ENCODE measurements at places on chromosomes 16 and 17.

GRCh38 chr17:82973456-82974135 is 105.8 kb upstream of the METRNL start:
- DNase-seq: no peak

GRCh38 chr17:4476511-4477070 is 22.1 kb upstream of the SPNS2 start:
- DNase-seq: no peak

DNA sequence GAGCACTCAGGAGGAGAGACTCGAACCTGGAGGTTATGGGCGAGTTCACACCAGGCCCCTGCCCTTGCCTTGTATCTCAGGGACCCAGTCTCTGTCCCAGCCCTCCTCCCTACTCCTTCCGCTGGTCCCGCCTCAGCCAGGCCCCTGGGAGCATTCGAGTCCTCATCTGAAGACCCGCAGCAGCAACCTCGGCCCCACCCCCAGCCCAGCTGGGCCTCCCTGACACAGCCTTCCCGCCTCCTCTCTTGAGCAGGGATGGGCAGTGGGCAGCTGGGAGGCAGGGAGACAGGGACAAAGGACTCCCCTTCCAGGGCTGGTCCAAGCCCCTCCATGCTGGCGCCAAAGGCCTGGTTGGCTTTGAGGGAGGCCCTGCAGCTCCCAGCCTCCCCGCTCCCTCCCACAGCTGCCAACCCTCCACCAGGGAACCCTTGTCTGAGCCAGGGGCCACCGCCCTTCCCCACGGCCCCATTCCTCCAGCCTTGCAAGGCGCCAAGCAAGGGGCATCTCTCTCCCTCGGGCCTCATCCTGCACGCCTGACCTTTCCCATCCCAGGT is 15.4 kb upstream of the ZC3H18 start:
- DNase-seq: no peak

- no peak for DNase-seq
Measured at GRCh38 chr16:22347100-22347820, 27.2 kb downstream of the CDR2 start.

DNA sequence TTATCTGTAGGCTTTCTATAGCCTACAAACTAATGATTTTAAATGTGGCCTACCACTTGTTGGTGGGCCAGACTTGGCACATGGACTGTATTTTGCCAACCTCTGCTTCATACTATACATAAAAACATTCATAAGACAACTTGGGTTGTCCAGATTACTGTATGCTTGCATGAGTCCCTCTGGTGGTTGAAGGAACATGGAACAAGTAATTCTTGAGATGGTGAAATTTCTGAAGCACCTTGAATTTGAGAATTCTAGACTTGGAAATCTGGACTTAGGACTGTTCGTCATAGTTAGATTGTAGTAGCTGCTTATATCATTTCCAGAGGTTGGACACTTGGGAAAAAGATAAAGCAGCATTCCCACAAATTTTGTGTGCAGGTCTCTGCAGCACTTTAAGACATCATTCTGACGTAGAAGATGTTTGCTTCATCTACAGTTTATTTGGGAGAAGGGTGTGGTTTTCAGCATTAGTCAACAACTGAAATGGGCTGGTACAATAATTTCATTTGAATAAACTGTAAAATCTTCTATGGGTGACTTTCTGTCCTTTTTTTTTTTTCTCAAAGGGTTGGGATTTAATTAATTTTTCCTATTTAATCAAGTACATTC is 31.2 kb downstream of the NFATC3 start:
- DNase-seq: no peak

GRCh38 chr16:51757505-51757904 is 606.4 kb upstream of the SALL1 start:
- no peak for DNase-seq

- DNase-seq: peak; percentile 24
Measured at GRCh38 chr16:11640987-11641817, 27.1 kb upstream of the SNN start.

- no peak for DNase-seq
Measured at GRCh38 chr17:79842136-79842655, 3.0 kb upstream of the CBX4 start.

- DNase-seq: no peak
Measured at GRCh38 chr16:8727131-8727806, 52.9 kb downstream of the ABAT start.

DNA sequence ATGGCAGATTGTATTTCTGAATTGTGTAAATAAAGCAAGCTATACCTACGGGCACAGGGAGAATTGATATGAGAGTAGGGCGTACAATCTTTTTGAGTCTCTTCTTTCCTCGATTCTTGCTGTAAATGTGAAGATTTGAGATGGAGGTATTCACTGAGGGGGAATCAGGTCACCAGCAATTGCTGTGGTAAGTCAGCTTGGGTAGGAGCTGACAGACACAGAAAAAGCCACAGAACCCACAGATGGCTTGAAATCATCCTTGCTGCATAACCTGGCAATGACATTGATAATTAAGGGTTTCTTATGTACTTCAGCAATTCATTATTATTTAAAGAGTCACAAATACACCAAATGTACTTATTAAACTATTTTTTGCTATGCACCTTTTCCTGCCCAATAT is 164.2 kb downstream of the CNTNAP4 start:
- no peak for DNase-seq

DNA sequence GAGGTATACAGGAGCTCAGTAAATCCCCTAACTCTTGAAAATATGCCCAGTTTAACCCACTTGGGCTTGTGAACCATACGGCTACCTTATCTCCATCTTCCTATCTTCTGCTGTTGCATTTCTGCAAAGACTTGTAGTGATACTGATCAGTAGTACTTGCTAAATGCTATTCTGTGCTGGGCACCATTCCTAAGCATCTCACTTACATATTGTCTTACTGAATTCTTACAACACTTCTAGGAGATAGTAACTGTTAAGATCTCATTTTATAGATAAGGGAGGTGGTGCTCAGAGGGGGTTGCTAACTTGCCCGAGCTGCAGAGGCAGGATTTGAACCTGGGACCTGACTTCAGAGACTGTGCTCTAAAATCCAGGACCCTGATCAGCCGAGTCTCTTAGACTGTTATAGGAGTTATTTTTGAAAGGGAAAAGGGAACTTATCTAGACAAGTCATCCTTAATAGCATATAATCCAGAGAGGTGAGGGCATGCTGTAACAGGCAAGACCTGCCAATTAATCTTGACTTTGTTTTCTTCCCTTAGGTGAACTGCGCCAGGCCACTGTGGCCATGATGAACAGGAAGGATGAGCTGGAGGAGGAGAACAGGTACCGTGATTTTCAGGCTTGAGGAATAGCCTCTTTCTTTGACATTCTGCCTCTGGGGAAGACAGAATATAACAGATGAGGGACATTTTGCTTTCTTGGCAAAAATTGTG is 149.7 kb downstream of the SNX29 start:
- no peak for DNase-seq

GRCh38 chr17:12256380-12256995 is 235.8 kb downstream of the MAP2K4 start:
- peak; percentile 7 for DNase-seq

DNA sequence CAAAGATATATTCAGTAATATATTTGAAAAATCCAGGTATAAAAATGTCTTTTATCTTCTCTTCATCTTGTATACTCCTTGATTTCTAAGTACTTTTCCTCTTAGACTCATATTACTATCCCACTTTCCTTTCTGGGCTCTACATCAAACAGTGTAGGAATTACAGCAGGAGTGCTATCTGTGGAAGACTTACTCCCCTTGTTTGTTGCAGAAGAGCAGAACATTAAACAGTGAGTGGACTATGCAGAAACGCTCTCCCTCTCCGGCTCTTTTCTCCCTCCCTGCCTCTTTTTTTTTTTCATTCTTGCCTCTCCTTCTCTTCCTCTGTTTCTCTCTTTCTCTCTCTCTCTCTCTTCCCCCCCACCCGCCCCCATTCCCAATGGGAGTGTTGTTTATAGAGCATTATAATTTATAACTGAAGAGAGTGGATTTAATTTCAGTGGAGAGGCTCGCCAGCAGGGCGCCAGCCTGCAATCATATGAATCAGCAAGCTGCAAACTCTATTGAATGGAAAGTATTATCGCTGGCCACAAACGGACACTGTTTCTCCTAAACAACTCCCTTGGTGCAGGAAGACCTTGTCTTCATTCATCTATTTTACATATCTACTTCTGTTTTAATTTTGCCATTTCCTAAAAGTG is 242.3 kb upstream of the TBX2 start:
- DNase-seq: peak; percentile 24

DNA sequence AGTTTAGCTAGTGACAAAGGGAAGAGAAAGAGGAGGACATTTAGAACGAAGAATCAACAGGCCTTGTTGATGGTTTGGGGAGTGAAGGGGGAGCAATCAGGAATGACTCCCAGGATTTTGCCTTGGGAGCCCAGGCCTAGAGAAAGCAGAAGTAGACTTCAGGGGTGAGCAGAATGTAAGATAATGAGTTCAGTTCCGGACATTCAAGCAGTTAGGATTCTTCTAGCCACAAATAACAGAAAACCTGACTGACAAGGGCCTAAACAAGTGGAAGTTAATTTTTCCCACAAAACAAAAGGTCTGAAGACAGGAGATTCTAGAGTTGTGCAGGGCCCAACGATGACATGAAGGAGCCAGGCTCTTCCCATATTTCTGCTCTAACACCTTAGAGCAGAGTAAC is 45.9 kb downstream of the SKAP1 start:
- no peak for DNase-seq

GRCh38 chr16:22614271-22614947 is 103.7 kb downstream of the NPIPB5 start:
- no peak for DNase-seq

DNA sequence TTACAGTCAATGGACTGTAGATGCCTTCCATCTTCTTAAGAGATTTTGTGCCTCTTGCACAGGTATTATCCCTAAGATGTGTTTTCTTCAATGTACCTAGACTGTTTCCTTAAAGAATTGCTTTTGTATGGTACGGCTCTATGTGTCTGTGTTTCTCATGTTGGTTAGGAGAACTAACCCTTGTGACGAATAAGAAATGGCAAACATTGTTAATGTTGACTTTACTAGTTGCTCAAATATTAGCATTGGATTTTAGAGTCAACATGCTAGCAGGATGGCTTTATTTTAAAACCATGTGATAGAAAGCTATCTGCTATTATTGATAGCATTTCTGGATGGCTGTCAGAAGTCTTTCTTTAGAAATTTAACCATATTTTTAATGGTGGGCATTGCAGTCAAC is 34.5 kb downstream of the WWOX start:
- no peak for DNase-seq

DNA sequence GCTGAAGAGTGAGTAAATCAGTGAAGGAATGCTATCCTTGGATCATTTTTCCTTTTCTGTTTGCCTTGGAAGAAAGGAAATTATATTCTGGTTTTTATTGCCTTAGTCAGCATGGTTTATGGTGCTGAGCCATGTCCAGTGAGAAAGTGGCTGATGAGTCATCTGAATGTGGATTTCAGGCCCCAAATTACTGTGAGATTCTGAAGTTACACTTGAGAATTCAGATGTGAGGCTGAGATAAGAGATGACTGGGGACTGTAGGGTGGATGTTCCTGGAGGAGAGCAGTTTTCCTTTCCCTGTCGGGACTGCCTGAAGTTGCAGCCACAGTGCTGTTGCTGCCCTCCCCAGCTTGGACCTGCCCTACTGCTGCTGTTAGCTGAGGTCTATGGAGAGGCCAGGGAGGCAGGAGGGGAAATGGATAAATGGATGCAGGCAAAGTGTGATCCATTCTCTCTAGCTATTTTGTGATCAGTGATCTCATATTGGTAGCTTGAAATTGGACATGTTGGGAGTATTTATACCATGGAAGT is 4.2 kb upstream of the MAP3K14 start:
- peak; percentile 82 for DNase-seq

- DNase-seq: no peak
Measured at GRCh38 chr17:27299384-27300049, 5.6 kb downstream of the WSB1 start.

GRCh38 chr17:65657251-65657828 is 95.9 kb upstream of the AXIN2 start:
- no peak for DNase-seq

DNA sequence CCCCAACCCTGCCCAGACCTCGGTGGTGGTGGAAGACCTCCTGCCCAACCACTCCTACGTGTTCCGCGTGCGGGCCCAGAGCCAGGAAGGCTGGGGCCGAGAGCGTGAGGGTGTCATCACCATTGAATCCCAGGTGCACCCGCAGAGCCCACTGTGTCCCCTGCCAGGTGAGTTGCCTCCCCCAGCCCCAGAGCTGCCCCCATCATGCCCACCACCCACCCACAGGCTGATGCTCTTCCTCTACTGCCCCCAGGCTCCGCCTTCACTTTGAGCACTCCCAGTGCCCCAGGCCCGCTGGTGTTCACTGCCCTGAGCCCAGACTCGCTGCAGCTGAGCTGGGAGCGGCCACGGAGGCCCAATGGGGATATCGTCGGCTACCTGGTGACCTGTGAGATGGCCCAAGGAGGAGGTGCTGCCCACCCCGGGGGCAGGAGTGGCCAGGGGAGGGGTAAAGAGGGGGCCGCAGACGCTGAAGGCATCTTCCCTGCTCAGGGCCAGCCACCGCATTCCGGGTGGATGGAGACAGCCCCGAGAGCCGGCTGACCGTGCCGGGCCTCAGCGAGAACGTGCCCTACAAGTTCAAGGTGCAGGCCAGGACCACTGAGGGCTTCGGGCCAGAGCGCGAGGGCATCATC is 8.4 kb downstream of the GALK1 start:
- no peak for DNase-seq

- peak; percentile 21 for DNase-seq
Measured at GRCh38 chr17:42989726-42990652, 8.2 kb upstream of the RPL27 start.
